ENCODE measurements at places on chromosomes 3 and 15.
A peak's percentile ranks its signal among the peaks of the same experiment; 100 is the strongest.

GRCh38 chr3:154458560-154458959 is 28.6 kb upstream of the GPR149 start:
- DNase-seq: no peak

DNA sequence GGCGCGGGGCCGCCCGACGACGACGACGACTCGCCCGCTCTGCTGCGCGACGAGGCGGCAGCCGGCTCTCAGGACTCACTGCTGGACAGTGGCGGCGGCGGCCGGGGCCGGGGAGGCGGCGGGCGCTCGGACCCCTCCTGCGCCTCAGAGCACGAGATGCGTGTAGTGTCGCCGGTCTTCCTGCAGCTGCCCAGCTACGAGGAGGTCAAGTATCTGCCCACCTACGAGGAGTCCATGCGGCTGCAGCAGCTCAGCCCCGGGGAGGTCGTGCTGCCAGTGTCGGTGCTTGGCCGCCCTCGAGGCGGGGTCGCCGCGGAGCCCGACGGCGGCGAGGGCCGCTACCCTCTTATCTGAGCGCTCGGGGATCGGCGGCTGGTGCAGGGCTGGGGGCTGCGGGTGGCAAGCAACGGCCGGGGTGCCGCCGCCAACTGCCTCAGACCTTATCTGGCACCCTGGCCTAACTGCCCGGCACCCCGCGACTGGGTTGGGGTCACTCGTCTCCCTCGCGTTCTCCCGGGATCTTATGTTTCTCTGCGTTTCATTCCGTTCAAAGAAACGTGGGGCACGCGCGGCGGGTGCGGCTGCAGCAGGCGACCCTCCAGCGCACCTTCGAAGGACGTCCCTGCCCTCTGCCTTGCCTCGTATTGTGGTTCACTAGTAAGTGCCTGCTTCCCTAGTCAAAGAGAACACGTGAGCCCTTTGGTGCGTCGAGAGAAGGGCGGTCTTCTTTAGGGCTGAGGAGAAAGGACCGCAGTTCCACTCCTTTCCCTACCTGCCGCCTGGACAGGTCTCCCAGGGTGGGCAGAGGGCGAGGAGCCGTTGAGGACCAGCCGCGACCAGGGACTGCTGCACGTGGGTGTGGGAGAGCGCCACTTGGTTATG is 1.0 kb downstream of the C3orf80 start:
- DNase-seq: no peak

DNA sequence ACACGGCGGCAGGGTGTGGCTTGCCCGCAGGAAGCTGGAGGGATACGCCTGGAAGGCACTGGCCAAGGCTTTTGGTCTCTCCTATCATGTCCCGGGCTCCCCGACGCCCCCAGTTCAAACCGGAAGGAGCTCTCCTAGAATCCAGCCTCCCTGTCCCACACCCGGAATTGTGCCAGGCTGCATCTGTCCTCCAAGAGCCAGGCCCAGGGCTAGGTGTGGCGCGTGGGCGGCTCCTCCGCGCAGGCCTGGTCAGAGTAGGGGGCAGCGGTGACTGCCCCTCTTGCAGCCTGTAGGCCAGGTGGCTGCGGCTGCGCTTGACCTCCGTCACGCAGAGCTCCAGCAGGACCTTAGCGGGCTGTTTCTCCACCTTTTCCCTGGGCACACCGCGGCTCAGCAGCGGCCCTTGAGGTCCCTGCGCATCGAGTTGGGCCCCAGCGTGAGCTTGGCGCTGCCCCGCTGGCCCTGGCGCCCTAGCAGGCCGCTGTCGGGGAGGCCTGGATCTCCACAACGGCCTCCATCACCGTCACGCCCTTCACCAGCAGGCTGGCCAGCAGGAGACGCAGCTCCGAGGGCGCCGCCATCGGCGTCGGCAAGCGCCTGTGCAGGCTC is 15.9 kb upstream of the SIAH2 start:
- DNase-seq: no peak

DNA sequence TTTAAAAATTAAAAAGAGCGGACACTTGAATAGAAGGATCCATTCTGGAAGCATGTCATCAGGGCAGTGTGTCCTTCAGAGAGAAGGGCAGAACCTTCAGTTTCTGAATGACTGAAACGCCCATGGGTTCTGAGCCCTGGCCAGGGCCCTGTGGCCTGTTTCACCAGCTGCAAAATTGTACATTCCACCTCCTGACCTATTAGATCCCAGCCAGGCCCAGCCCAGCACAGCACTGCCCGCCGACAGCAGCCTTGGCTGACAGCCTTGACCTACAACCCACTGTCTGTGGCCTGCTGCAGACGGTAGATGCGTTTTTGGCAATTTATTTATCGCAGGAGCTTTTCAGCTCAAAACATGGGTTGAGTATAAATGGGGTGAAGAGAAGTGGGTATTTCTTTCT is 5.9 kb upstream of the POLG start:
- no peak for DNase-seq

GRCh38 chr15:98801234-98801561 is 152.9 kb downstream of the IGF1R start:
- no peak for DNase-seq

DNA sequence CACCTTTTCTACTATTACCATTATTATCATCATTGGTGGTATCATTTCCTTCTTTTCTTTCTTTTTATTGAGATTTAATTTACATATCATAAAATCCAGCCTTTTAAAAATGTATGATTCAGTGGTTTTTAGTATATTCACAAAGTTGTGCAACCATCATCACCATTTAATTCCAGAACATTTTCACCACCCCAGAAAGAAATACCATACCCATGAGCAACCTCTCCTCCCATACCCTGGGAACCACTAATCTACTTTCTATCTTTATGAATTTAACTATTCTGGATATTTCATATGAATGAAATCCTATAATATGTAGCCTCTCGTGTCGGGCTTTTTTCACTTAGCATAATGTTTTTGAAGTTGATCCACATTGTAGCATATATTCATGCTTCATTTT is 29.1 kb downstream of the AAGAB start:
- DNase-seq: no peak

GRCh38 chr3:192915722-192916121 is 1.9 kb downstream of the MB21D2 start:
- DNase-seq: no peak

DNA sequence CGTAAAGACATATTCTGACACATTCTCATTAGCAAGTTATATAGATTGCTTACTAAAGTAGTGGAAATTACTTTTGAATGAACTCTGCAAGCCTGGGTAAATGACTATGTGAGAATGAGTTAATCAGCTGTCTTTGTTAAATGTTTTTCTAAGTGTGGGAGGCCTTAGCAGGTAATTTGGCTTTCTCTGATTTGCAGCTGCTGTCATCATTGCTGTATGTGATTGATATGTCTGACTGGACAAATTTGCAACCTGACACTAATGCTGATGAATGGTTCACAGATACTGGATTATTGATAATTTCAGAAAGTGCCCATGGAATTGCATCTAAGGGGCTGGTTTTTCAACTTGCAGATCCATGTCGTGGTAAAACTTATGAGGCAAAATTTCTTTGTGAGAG is 372.2 kb upstream of the SGO1 start:
- DNase-seq: no peak

DNA sequence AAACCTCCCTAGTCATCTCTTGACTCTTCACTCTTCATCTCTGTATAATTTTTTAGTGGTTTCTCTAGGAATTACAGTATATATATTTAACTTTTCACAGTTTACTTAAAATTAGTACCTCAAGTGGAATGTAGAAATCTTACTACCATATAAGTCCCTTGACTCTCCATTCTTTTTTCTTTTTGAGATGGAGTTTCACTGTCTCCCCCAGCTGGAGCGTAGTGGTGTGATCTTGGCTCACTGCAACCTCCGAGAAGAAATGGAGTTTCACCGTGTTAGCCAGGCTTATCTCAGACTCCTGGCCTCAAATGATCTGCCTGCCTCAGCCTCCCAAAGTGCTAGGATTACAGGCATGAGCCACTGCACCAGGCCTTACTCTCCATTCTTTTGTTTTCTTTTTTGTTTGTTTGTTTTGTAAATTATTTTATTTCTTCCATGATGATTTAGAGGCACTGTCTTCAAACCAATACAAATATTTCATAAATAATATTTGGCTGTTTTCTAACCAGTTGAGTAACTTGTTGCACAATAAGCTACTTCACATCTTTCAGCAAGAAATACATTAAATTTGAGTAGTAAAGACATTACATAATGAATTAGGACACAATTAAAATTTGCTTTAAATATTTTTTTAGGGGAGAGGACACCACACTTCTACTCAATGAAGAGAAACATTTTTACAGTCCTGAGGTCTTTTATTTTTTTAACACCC is 144.8 kb downstream of the RBPMS2 start:
- no peak for DNase-seq

GRCh38 chr15:100341239-100341749 is 481 bp downstream of the ADAMTS17 start:
- DNase-seq: peak; percentile 35

GRCh38 chr3:188878076-188878475 is 293.7 kb upstream of the TPRG1 start:
- no peak for DNase-seq

GRCh38 chr15:60928210-60928609 is 300.9 kb downstream of the RORA start:
- no peak for DNase-seq

GRCh38 chr3:1439395-1439794 is 346.6 kb downstream of the CNTN6 start:
- DNase-seq: no peak

GRCh38 chr3:133374708-133375402 is 25.0 kb upstream of the BFSP2 start:
- no peak for DNase-seq

DNA sequence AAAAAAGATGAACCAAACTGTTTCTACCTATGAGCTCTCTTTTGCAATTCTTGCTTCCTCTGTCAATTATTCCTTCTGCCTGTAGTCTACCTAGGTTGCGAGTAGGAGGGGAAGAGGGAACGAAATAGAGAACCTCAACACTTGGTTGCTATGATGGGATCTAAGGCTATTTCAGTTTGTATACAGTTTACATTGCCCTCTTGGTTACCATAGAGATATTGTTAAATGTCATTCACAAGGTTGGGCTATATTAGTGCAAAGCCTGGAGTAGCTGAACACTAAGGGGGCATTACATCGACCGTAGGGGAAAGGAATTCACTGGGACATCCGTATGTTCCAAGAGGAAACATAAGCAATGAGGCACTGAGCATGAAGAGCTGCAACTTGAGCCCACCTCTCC is 276.9 kb downstream of the GBE1 start:
- no peak for DNase-seq

- DNase-seq: peak; percentile 63
Measured at GRCh38 chr15:90086868-90087268, 15.4 kb downstream of the IDH2 start.

GRCh38 chr3:170137986-170138385 is 43.5 kb downstream of the PHC3 start:
- no peak for DNase-seq

DNA sequence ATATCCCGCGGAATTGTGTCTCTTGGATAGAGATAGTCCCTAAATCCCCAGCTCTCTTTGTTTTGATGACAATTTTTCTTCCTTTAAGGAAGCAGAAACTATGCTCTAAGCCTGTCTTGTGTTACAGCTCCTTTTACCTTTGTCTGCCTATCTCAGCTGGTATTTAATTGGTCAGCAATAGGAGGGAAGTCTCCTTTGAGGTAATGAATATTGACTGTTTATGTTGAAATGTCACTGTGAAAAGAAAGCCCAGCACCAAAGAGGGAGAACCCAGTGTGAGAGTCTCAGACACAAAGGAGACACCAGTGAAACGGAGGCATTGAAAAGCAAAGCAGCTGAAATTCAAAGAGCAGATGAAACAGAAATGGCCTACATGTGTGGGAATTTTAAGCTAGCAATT is 372.6 kb downstream of the NR2F2 start:
- DNase-seq: no peak

- DNase-seq: no peak
Measured at GRCh38 chr3:172224560-172225214, 185.3 kb downstream of the FNDC3B start.

DNA sequence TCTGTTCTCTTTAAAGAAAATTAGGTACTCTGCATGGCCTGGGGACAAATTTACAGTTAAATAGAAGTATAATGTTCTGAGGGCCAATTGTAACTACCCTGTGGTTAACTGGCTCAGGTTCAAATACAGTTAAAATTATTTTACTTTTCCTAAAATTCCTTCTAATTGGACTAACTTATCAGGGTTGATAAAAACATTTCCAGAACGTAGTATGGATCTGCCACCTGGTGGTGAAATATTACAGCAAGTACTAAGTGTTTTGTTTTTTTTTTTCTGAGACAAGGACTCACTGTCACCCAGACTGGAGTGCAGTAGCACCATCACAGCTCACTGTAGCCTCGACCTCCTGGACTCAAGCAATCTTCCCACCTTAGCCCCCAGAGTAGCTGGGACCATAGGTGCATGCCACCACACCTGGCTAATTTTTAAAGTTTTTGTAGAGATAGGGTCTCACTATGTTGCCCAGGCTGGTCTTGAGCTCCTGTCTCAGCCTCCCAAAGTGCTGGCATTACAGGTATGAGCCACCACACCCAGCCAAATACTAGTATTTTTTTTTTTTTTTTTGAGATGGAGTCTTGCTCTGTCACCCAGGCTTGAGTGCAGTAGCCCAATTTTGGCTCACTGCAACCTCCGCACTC is 29.2 kb downstream of the NEO1 start:
- peak; percentile 53 for DNase-seq

GRCh38 chr3:18444595-18445400 is 19.7 kb upstream of the SATB1 start:
- DNase-seq: peak; percentile 82

DNA sequence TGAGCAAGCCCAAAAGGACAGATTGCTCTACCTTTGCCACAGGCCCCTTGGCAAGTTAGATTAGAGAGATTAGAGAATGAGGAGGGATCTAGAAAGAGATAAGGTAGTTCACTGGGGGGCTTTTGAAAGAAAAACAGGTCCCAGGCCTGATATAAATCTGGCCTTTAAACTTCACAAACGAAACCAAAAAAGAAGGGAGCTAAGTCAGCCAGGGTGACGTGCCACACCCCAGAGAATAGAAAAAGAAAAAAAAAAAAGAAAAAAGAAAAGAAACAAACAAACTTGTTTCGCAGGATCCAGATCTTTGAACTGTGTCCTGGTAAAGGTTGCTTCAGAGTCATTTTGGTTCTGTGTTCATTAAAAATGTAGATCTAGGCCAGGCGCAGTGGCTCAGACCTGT is 3.6 kb downstream of the KAT2B start:
- DNase-seq: peak; percentile 32

- no peak for DNase-seq
Measured at GRCh38 chr3:119783883-119784282, 2.0 kb downstream of the NR1I2 start.

- no peak for DNase-seq
Measured at GRCh38 chr3:45552794-45553371, 41.7 kb upstream of the LIMD1 start.

Data from CD4-positive, alpha-beta T cell treated with Interleukin-10 for 1 hour (primary cell).